ENCODE measurements at places on chromosomes 16 and 17.

GRCh38 chr17:49553676-49554335 is 21.9 kb upstream of the NXPH3 start:
- no peak for DNase-seq

DNA sequence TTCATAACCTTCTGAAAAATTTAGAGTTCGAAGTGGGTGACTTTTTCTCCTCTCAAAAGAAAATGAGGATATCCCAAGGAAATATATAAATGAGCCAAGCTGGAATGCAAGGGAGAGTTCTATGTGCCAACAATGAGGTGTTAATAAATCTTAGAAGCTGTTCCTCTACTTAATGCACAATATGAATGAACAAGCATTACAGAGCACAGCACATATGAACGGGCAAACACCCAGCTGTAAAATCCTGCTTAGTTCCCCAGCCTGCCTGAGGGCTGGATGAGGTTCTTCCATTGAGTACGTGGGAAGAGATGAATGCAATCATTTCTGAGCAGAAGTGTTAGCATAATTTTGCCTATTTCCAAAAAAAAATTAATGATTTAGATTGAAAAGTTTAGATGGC is 58.1 kb downstream of the WDR59 start:
- no peak for DNase-seq

GRCh38 chr17:8506145-8506544 is 70.5 kb downstream of the NDEL1 start:
- no peak for DNase-seq

DNA sequence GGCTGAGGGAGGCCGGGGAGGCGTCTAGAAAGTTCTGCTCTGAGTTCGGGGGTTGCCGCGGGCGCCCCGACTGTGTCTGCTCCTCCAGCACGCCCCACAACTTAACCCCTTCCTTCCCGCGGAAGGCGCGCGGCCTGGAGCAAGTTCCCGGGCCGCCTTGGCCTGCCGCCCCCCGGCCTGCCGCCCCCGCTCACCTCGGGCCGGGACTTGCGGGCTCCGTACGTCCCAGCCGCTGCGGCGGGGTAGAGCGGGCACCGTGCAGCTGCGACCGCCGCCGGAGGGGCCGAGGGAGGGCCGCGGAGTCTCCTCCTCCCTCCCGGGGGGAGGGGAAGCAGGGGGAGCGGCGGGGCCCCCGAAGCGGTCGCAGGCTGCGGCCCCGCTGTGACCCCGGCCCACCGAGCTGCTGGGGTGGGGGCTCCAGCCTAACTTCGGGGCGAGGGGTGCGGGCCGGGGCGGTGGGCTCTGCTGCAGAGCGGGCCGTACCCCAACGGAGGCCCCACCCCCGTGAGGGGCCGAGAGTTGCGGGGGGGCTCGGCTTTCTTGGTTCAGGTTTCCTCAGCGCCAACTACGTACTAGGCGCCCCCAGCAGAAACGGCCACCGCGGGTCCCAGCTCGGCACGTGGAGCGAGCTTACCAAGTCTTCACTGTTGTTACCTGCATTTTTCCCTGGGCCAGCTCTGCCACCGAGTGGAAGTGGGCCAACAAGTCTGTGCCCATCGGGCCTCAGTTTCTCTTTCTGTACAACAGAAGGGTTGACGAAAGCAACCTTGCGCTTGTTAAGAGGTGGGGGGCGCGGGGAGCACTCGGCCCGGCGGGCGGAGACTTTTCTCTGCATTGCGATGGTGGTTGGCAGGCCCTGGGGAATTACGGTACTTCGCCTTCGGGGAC is at the start of gene CCDC102A:
Gene CCDC102A (minus strand): TSS at position 266 of the 888 bp plus-strand sequence. CDS start 7,394 bp downstream, outside the sequence.
- DNase-seq = peak; percentile 73

DNA sequence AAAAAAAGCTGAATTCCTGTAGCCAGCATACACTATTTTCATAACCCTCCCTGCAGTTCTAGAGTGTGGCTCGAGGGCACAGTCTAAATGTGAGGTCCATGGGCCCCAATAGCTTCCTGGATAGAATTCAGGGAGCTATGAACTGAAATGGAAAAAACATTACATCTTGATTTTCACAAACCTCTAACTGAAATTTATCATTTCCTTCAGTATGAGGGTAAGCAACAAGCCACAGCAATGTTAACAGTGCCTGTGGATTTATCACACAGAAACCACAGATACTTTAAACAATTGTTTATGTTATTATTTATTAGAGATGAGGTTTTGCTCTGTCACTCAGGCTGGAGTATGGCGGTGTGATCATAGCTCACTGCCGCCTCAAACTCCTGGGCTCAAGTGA is 18.2 kb downstream of the TMEM92 start:
- no peak for DNase-seq

DNA sequence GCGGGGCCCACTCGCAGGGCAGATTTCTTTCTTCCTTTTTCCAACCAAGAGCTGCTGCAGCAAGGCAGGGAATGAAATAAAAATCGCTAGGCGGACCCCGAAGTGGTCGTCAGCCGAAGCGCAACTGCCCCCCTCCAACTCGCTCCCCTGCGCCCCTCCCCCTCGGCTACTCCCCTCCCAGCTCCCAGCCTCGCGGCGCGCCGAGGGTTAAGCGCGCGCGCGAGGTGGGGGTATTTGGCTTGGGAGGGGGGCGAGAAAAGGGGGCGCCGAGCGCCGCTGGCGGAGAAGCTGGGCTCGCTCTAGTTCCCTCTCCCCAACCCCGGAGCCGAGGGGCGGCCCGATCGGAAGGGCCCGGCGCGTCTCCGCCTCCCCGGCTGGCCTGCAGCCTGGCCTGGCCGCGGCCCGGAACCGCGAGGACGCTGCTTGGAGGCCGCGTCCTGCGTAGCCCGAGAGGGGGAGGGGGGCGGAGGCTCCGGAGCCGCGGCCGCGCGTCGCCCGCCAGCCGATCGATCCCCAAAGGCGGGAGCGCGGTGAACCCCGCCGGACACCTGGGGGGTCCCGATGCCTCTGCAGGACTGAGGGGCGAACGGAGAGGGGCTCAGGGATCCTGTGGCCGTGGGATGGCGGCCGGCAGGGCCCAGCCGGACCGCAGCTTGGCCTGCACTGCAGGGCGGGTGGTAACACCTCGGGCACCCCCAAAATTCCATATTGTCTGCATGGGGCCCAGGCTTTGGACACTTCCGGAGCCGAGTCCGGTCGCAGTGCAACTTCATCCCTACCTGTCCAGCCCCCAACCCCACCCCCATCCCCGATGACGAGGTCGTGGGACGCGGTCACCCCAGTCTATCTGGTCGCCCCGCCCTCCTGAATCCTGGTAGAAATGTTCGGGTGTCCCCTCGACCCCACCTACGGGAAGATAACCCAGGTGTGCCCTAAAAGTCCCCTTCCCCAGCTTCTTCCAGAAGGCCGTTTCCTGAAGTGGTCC is 4.9 kb upstream of the CBX4 start:
- no peak for DNase-seq

GRCh38 chr16:51113236-51114125 is 37.6 kb downstream of the SALL1 start:
- no peak for DNase-seq

DNA sequence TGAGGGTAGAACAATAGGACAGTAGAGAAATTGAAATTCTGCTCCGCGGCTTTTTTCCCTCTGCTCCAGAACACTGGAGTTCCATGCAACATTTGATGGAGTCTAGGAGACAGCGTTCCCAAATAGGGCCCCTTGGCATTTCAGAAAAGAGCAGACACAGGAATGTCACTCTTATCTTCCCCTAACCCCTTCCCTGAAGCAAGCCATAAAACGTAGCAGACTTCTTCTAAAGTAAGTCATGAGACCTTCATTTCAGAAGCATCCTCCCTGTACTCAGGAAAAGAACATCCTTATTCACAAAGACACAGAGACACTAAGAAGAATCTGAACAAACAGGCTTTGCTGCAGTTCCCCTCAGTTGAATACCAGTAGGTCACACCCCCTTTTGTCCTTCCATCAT is 296.1 kb upstream of the SOX9 start:
- DNase-seq = no peak

DNA sequence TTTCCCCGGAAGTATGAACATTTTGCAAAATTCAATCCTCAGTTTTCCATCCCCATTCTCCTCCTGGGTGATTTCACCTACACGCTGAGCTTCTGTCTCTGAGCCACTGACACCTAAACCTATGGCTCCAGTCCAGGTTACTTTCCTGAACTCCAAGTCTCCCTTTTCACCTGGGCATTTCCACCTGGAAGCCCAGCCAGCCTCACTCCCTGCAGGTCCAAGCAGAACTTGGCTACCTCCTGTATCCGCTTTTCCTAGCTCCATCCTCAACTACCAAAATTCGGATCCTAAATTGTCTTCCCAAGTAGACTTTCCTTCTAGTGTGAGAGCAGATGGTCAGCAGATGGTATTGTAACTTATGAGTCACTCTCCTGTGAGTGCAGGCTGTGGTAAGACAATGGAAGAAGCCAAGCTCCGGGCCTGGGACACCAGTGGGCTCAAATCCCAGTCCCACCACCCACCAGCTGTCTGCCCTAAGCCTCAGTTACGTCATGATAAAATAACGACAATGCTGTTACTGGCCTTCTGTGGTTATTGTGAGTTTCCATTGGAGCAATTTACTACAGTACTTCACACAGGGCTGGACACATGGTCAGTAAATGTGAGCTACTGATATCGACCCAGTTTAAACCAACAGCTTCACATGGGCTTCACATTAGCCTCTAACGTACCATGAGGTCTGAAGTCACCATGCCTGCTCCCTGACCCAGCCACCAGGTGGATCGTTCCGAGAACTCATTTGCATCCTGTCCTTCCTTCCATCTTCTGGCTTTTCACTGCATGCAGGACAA is 33.3 kb downstream of the PECAM1 start:
- DNase-seq = no peak

DNA sequence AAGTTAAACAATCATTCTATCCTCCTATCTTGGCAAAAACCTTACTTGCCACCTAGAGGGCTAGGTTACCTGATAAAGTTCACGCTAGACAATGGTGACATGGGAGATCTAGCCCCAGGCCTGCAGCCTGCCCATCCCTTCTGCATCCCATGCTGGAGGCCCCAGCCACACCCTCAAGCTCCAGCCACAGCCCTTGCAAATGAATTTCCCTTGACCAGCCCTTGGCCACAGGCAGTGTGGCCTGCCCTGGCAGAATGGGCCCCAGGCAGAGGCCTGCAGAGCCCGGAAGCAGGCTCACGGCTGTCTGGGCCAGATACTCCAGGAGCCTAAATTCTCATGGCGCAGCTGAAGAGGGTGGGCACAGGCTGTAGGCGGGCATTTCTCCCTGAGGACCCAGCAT is 14.9 kb downstream of the WNT3 start:
- no peak for DNase-seq

DNA sequence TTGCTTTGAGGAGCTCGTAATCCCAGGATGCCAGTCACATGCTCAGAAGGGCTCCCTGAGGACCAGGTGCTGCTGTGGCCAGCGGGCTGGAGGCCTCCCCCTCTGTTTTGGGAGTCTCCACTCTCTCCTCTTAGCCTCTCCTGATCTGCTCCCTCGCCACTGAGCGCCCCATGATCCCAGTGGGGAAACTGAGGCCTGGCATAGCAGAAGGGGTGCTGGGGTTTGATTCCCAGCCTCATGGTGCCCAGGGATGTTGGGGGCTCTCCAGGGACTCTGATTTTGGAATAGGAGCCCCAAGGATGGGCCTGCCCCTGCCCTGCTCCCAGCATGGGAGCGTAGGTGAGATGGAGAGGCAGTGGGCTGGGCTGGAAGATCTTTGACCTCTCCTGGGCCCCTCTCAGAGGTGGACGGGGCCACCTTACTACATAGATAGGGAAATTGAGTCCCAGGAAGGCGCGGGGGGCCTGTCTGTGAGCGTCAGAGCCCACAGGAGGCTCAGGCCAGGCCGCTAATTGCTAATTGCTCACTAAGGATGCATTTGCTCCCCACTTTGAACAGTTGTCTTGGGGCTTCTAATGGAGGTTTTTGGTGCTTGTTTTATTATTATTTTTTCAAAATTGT is 525 bp upstream of the ADCY7 start:
- no peak for DNase-seq

DNA sequence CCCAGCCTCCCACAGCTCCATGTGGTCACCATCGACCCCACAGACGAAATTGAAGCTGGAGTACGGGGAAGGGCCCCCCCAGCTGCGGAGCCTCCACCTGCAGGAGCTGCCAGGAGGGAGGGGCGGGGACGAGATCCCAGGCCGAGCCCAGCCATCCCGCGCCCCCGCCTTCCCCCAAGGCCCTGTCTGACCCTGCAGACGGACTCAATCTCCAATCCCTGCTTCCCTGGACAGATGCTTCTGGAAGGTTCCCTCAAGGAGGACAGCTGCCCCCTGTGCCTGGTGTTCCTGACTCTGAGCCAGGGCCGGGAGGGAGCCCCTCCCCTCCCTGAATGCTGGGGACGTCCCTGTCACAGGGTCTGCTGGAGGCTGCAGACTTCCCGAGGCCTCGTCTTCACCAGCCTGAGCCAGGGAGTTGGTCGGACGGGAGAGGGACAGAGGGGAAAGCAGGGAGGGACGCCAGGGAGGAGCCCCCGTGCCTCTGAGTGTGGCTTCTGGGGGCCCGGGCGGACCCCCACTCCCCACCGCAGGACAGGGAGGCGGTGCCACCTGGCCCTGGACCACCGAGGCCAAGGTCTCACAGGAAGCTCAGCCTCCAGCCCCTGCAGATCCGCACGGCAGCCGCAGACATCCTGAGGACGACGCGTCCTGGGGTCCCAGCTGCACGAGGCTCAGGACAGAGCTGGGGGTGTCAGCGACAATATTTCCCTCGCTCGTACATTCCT is 21.3 kb upstream of the C1QTNF8 start:
- DNase-seq = no peak

DNA sequence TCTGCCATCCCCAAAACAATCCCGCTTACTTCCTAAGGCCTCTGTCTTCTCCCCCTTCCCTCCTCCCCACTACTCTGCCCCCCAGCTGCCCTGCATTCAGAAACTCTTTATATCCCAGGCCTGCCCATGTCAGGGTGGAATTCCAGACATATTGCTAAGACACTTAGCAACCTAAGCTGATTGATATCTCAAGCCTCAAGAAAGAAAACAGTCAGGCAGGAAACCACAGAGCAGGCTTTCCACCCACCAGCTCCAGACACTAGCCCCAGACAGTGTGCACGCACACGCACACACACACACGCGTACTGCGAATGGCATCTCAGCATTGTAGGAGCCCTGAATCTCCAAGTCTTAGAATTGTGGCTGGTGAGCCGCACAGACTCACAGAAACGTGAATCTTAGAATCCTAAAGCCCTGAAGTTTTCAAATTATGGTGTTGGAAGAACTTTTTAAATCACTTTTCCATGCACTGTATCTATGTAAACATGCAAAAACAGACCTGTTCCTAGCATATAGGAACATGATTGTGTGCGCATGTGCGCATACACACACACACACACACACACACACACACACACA is 8.8 kb upstream of the LPCAT2 start:
- no peak for DNase-seq

- no peak for DNase-seq
These were observed at the start of gene ULK2 for GRCh38 chr17:19867329-19868078. Gene ULK2, minus strand, starts transcription at chr17:19867936. Its CDS starts 519 bp downstream, at chr17:19867417.

- DNase-seq = no peak
These were observed 7.8 kb upstream of the N4BP1 start for GRCh38 chr16:48617711-48618148.

- DNase-seq = no peak
These were observed 23.5 kb downstream of the TBX4 start for GRCh38 chr17:61475726-61476125.

GRCh38 chr16:72740347-72740746 is 307.6 kb downstream of the ZFHX3 start:
- DNase-seq = no peak
